Lung (tissue), 17 donors: ENCODE measurements at places on chromosomes 5 and 9. TPM values are rescaled to one million over a fixed set of nuclear protein-coding genes. Genes with fewer than 3 reads are reported as not detected.

The ADGRD2 gene
- polyA plus RNA-seq, result not detected

The HEMGN gene
- 0.27 TPM for polyA plus RNA-seq

The SPINK7 gene
- polyA plus RNA-seq, result not detected

The PRRX2 gene
- 3.8 TPM for polyA plus RNA-seq

The FBP2 gene
- polyA plus RNA-seq, result not detected
